ENCODE measurements at places on chromosomes 3 and 15. TPM values are rescaled to one million over a fixed set of nuclear protein-coding genes. Genes with fewer than 3 reads are reported as not detected.

- DNase-seq = no peak
Measured at GRCh38 chr3:79366414-79366813, 401.4 kb downstream of the ROBO1 start.

GRCh38 chr3:132545471-132545870, 51.6 kb upstream of the ACKR4 start:
- DNase-seq = no peak

DNA sequence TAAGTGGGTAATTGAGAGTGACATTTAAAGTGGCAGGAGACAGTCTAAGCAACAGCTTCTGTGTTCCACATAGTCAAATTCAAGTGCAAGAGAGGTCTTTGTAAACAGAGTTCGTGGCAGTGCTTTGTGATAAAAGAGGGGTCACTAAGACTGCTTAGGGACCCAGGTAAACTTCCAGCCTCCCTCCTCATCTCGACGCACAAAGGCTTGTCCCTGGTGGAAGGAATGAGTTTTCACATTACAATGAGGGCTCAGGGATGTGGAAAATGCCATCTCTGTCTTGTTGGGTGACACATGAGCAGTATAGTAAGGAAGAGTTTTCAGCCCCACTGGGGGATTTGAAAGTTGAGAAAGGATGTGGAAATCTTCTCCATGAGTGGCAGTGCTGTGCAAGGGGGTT, 7.3 kb downstream of the GMNC start:
- no peak for DNase-seq

- DNase-seq = no peak
Measured at GRCh38 chr3:161744366-161744765, 247.8 kb downstream of the OTOL1 start.

- no peak for DNase-seq
Measured at GRCh38 chr3:78614486-78614885, 1153.3 kb downstream of the ROBO1 start.

DNA sequence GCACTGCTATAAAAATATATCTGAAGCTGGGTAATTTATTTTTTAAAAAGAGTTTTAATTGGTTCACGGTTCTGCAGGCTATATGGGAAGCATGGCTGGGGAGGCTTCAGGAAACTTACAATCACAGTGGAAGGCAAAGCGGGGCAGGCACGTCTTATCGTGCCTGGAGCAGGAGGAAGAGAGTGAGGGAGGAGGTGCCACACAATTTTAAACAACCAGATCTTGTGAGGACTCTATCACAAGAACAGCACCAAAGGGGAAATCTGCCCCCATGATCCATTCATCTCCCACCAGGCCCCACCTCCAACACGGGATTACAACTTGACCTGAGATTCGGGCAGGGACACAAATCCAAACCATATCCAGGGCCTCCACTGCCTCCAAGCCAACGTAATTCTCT, 75.0 kb downstream of the MCF2L2 start:
- DNase-seq = no peak

- DNase-seq = no peak
Measured at GRCh38 chr15:49383266-49383665, 39.8 kb upstream of the FGF7 start.

GRCh38 chr15:69857686-69858391, 239.9 kb downstream of the TLE3 start:
- no peak for DNase-seq

GRCh38 chr3:51389423-51390183, 1.5 kb upstream of the RBM15B start:
- DNase-seq = no peak

DNA sequence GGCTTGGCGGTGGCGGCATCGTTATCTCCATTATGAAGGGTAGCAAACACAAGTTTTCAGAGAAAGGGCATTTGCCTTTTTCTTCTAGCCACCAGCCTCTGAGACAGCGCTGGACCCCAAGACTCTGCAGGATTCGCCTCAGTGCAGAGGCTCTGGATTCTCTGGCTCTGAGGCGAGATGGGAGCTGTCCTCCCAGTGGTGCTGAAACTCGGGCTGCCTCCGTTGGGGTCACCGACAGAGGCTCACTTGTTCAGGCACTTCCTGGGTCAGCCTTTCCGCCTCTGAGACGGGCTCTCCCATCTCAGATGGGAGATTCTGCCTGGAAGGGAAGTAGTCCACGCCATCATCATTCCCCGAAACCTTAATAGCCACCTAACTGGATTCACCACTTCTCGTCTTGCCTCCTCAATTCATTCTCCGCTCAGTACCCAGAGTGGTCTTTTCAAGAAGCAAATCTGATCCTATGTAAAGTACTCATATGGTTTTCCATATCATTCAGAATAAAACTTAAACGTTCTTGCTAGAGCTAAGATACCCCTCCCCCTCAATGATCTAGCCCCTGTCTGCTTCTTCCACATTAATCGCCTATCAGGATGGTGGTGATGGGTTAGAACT, 76.9 kb downstream of the RHCG start:
- DNase-seq = peak; percentile 39

DNA sequence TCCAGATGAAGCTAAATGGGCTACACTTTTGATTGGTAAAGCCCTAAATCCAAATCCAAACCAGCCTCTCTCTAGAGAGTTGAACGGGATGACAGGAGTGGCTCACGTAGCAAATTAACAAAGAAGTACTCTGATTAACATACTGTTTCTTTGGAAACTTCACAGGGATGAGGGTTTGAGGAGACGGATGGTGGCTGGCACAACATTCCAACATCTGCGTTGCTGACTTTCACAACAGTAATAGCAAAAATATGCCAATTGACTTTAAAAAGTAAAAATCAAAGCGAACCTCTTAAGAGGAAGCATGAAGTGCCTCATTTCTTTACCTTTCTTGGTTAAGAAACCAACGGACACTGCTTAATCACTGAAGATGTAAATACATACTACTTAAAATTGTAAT, 181.4 kb downstream of the TBL1XR1 start:
- no peak for DNase-seq

DNA sequence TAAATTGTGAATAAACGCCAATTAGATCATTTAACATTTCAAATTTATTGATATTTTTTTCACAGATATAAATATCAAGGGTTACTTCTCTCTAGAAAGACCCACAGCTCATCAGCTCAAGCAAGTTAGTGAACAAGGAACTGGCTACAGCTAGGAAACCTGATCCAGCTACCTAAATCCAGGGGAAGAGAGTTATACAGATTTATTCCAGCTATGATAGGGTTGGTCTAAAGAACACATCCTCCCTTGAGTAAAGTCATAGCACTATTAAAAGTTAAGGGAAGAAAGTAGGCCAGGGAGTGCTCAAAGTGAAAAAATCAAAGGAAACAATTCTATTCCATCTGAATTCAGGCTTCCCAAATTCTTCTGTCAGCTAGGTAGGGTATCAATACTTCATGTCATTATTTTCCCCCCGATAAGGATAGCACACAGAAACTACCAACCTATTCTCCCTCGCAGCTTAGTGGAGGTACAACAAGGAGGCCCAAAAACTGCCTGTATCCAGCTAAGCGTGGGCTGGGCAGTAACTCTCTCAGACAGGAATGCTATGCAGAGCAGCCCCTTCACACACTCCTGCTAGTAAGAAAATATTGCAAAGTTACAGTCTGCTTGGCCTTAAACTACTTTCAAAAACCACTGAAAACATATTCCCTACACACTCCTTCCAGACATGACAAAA, 44.0 kb downstream of the DCUN1D1 start:
- DNase-seq = peak; percentile 1

DNA sequence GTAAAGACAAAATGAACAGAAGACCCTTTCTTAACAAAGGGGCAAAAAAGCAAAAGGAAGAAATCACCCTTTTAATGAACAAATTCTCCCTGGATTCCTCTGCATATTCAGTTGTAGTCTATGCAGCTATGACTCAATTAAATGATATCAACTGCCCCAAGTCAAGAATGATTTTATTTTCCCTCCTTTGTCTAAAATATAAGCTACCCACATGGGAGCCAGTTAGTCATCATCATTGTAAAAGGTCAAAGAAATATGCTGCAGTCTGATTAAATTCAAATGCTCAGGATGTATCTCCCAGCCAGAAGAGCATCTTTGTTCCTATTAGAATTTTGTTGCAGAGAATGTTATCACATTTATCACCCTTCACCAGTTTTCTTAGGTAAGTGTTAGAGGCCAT, 84.0 kb downstream of the SST start:
- DNase-seq = no peak

DNA sequence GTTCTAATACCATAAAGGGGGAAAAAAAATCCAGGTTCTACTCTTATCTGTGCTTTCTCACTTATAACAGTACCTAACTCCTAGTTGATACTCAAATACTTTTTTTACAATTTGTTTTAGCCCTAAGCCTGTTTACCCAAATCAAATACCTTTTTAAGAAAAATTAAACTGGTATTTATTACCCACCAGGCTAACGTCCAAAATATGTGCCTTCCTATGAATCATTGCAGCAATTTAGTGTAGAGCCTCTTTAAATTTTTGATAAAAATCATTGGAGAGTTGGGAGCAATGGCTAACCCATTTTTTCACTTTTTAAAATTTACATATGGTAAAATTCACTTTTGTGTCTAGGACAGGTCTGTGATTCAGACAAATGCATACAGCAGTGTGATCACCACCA, 27.9 kb downstream of the FILIP1L start:
- DNase-seq = no peak

DNA sequence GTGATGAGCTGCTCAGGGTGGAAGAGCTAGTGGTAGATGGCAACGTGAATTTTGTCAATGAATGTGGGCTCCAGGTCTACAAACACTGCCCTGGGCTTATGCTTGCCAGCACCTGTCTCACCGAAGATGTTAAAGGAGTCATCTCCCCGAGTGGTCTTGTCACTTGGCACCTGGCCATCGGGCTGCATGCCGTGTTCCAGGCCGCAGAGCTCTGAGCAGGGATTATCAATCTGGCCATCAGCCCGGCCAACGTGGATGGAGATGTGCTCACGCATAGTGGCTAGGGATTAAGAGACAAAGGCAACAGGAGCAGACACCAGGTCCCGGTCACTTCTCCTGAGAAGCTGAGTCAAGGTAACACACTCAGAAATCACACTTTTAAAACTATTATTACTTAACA, 54.8 kb upstream of the ACTC1 start:
- no peak for DNase-seq

- DNase-seq = no peak
Measured at GRCh38 chr3:8556473-8556869, 54.8 kb downstream of the LMCD1 start.

DNA sequence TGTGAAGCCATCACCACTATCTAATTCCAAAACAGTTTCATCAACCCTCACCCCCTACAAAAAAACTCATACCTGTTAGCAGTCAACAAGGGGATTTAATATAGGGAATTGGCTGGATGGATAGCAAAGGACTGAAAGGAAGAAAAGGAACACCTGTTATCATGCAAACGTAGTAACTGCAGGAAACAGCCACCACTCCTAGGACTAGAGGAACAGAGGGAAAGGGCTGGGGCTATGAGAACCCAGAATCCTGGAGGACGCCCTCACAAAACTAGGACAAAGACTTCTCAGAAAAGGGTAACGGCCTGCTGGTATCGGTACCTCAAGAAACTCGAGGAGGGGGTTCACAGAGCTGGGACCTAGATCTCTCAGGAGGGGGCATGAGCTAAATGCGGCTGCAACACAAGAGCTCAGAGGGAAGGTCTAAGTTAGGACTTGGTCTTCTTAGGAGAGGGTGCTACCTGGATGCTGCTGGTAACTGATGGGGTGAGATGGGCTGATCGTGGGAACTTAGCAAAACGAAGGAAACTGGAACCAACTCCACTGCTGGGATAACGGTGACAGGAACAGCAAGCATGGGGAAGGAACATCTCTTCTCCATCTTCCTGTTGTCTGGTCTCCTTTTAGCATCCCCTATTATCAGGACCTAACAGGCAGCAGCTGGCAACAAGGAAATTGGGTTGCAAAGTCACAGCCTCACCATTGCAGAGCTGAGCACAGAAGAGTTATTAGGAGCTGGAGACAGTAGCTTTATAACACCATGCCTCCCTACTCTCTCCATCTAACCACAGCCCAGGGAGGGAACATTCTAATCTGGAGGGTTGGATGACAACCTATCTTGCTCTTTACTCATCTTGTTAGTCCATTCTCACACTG, 147.7 kb downstream of the UACA start:
- DNase-seq = no peak

GRCh38 chr3:61832375-61833229, 271.2 kb downstream of the PTPRG start:
- no peak for DNase-seq

DNA sequence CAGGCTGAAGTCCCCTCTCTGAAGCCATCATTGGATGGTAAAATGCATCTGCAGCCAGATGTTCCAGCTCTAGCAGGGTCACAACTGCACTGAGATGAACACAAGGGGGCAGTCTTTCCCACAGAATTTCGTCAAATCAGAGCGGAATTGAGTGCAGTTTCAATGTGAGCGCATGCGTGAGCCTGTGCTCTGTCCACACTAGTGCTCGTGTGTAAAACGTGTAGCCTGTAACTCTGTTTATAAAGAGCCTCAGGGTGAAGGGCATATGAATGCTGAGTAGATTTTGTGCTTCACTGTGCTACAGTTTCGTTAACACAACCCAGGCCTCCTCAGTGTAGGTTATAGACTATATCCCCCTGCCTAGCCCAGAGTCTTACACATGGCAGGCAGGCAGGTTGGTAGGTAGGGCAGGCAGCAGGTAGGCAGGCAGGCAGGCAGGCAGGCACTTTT, 92.7 kb upstream of the GOLGA6L4 start:
- no peak for DNase-seq

- peak; percentile 67 for DNase-seq
Measured at GRCh38 chr3:16606398-16606797, 1.2 kb upstream of the DAZL start.

DNA sequence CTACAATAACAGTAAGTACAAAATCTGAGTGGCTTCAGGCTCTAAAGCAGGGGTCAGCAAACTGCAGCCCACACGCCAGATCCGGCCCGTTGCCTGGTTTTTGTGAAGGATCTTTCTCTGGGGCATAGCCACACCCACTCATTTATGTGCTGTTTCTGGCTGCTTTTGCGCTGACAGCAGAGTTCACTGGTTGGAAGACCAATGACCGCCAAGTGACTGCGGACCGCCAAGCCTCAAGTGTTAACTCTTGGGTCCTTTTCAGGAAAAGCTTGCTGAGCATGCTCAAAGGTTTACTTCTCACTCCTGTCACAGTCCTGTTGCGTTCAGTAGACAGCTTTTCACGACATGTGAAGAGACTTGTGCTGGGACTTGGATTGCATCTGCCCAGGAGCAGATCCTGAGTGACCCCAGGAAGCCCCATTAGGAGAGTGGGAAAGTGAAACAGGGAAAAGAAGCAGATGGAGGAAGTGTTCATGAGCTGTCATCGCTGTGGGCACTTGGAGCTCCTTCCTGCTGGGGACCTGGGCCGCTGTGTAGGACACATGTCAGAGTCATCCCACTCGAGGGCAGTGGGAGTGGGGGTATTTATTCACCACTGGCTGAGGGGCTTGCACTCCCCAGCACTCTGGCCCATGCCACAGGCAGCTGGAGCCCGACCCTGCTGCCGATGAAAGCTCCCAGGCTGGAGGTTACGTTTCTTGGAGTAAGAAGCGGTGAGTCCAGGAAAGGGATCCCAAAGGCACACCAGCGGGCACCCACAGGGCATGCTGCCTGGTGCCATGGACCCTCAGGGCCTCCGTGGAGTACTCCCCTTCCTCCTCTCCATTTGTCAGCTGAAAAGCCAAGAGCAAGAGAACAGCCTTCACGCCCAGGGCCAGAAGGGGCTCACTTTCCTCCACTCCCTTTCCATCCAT, 249.1 kb downstream of the PLCL2 start:
- DNase-seq = no peak

Gene CSNK1G1
- 19.6 TPM for total RNA-seq

Gene CALML4
- total RNA-seq = 10.9 TPM

Gene FETUB
- total RNA-seq = not detected

Gene SENP7
- 17.4 TPM for total RNA-seq

Gene DISP2
- 0.35 TPM for total RNA-seq

Gene CCDC12
- total RNA-seq = 39.3 TPM

Gene GOLGA8M
- not detected for total RNA-seq

Gene ACP3
- total RNA-seq = 3.5 TPM

Gene B3GALNT1
- total RNA-seq = 17.3 TPM
